ENCODE measurements at places on chromosomes 13 and 19. TPM values are rescaled to one million over a fixed set of nuclear protein-coding genes. Genes with fewer than 3 reads are reported as not detected.
A peak's percentile ranks its signal among the peaks of the same experiment; 100 is the strongest.

Gene LYPD5
- 0.42 TPM for total RNA-seq

Gene NKPD1
- 0.28 TPM for total RNA-seq

Gene PPP1R13L
- total RNA-seq, result 13.4 TPM

Gene CGB7
- not detected for total RNA-seq

Gene TTYH1
- total RNA-seq, result 0.78 TPM

Gene F10
- total RNA-seq, result not detected

GRCh38 chr13:93714171-93714570 is 487.6 kb downstream of the GPC6 start:
- H3K27me3 ChIP-seq, result no peaks in the 10 kb centered on the region
- no peak overlapping the region for H3K27ac ChIP-seq
- H3K36me3 ChIP-seq, result no peaks in the 10 kb centered on the region
- no peak for DNase-seq

GRCh38 chr13:111315347-111315995 is 5.0 kb upstream of the TEX29 start:
- H3K27ac ChIP-seq, result no peak overlapping the region
- H3K4me1 ChIP-seq, result no peaks in the 10 kb centered on the region
- no peak overlapping the region for H3K4me3 ChIP-seq
- no peaks in the 10 kb centered on the region for H3K27me3 ChIP-seq

GRCh38 chr13:71634602-71635443 is 232.2 kb downstream of the DACH1 start:
- H3K27ac ChIP-seq, result no peak overlapping the region
- no peak for DNase-seq
- H3K4me3 ChIP-seq, result no peak overlapping the region
- H3K27me3 ChIP-seq, result no peaks in the 10 kb centered on the region
- H3K36me3 ChIP-seq, result no peaks in the 10 kb centered on the region

DNA sequence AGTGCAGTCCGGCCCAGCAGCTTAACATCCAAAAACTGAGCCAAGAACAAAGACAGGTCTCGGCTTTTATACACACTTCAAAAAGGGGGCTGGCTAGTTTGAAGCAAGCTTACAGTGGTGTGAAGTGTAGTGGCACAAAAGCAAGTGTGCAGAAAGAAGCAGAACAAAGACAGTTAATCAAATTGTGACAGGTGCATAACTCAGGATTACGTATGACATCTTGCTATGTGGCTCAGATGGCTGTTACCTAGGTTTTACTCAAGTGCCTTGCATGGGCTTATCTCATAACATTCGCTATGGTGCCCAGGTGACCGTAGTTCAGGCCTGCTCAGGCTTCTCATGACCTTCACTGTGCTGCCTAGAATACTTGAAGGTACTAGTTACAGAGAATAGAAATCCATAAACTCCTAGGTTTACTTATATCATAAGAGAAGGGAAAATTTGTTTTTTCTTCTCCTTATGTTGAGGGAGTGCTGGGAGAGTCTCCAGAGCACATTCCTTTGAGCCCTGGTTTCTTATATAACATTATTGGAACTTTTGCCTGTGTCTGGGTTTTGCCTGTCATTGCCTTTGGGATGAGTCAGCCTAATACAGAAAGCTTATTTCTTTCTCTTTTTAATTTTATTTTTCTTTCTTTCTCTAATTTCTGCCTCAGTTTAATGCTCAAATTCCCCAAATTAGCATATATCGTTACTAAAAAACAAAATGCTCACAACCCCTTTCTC is 1629.1 kb upstream of the PCDH20 start:
- no peak overlapping the region for H3K27ac ChIP-seq
- no peaks in the 10 kb centered on the region for H3K36me3 ChIP-seq
- no peaks in the 10 kb centered on the region for H3K4me1 ChIP-seq
- no peaks in the 10 kb centered on the region for H3K27me3 ChIP-seq

- H3K27me3 ChIP-seq, result no peaks in the 10 kb centered on the region
- no peak for DNase-seq
- no peaks in the 10 kb centered on the region for H3K36me3 ChIP-seq
- no peaks in the 10 kb centered on the region for H3K4me1 ChIP-seq
These were observed 413.0 kb downstream of the PCDH20 start for GRCh38 chr13:61002686-61003085.

- peaks cover 27% of the 10 kb centered on the region for H3K27me3 ChIP-seq
- H3K36me3 ChIP-seq, result no peaks in the 10 kb centered on the region
- no peak overlapping the region for H3K4me3 ChIP-seq
- no peak for DNase-seq
These were observed 135.0 kb upstream of the ZNF536 start for GRCh38 chr19:30237140-30237539.

GRCh38 chr19:41537789-41538188 is 38.2 kb upstream of the CEACAM21 start:
- H3K27me3 ChIP-seq, result no peaks in the 10 kb centered on the region
- peak overlapping the region; percentile 31 for H3K27ac ChIP-seq
- peaks cover 54% of the 10 kb centered on the region for H3K4me1 ChIP-seq
- DNase-seq, result peak; percentile 84
